Anterior cingulate cortex (tissue), 58 donors: ENCODE measurements at places on chromosomes 6 and 20.

GRCh38 chr20:49179368-49180277, 8.5 kb downstream of the STAU1 start:
- DNase-seq = no peak

DNA sequence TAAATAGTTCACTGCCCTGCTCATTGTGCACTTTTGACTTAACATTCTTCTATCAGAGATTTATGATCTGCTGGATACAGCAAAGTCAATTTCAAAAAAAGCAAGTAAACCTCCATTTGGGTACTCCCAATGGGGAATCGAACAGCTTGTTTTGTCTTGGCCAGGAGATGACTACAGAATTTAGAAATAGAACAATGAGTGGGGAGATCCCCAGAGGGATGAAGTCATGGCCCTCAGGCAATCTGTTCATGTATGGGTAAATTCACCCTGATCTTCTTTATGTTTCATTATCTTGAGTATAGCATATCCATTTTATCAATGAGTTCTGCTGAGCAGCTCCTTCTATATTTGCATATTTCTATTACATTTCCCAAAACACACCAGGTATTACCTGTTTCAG, 1681.9 kb downstream of the HACE1 start:
- no peak for DNase-seq

- DNase-seq = no peak
Observed at GRCh38 chr6:87277123-87277522, 45.3 kb upstream of the SMIM8 start.

DNA sequence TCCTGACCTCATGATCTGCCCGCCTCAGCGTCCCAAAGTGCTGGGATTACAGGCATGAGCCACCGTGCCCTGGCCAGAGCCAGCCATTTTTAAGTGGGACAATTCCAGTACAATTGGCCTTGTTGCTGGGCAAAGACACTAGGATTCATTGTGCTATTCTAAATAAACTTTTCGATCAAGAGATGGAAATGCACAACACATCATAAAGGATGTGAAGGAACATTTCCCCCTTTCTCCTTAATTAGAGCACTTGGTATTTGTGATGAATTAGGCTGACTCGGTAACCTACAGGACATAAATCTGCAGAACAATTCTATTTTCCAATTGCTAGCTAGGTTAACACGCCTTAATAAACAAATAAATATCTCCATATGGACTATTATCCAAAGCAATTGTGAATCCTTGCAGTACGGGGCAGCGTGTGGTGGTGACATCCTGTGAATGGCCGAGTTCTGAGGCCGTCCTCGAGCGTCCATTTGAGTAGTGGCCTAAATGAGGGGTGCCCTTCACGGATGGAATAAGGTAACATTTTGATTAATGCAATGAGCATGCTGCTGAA, 406.2 kb upstream of the AGPAT4 start:
- no peak for DNase-seq

DNA sequence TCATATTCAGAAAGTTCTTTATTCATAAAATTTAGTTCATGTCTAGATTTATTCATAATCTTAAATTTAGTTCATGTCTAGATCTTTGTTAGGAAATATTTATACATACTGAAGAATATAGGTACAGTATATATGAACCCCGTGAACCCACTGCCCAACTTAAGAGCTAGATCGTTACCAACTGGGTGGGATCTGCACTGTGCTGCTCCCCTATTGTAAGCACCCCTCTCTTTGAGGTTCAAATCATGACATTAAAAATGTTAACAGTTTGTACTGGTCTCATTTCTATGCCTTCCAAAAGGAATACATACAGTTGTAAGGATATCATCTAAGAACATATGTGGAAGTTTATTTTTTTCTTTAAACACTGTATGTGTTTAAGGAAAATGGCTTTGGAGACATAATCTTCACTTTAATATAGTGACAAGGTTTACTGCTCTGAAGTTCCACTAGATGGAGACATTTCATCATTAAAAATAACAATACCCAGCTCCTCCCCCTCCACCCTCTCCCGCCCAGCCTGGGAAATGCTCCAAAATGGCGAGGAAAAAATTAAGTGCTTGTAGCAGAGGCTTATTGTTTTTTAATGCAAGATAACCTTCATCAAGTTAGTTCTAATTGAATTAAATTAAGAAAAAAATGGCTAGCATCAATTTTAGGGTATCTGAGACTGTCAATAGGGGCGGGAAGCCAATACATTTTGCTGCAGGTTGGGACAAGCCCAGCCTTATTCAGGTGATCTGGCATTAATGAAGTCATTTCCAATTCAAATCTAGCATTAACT, 104.1 kb upstream of the TRAF3IP2 start:
- peak; percentile 69 for DNase-seq

- DNase-seq = no peak
Observed at GRCh38 chr6:108117427-108118358, 43.2 kb upstream of the OSTM1 start.

GRCh38 chr6:29924731-29925130, 17.6 kb upstream of the HLA-A start:
- DNase-seq = no peak

- no peak for DNase-seq
Observed at GRCh38 chr20:52291109-52291508, 99.5 kb upstream of the ZFP64 start.

DNA sequence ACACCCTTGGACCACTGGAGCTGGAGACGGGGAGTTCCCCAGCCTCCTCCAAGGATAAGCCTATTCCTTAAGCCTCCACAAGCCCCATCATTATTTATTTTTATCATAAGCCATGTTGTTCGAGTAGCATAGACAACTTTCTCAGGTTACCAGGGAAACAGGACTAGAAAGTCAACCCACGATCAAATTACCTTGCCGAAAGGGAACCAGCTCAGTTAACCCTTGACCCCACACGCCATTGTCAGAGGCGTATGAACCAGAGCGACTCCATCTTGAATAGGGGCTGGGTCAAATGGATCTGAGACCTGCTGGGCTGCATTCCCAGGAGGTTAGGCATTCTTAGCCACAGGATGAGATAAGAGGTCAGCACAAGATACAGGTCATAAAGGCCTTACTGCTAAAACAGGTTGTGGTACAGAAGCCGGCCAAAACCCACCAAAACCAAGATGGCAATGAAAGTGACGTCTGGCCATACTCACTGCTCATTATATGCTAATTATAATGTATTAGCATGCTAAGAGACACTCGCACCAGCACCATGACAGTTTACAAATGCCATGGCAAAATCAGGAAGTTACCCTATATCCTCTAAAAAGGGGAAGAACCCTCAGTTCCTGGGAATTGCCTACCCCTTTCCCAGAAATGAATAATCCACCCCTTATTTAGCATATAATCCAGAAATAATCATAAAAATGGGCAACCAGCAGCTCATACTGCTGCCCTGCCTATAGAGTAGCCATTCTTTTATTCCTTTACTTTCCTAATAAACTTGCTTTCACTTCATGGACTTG, 22.4 kb downstream of the SYNJ2 start:
- no peak for DNase-seq

DNA sequence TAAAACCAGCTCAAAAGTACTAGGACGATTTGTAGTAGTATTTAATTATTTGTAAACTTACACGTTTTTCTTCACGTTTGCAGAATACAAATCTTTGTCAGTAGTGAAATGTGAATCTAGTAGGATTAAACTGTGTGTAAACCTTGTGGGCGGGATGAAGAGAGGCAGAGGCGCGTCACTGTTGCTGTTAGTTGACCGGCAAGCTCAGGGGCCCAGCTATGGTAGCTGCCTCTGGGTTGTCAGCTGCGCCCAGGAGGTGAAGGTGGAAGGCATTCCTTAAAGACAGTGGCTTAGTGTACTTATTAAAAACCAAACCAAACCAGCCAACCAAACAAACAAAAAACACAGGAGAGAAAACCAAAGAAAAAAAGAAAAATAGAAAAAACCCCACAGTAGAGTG, 69.6 kb downstream of the IGF2R start:
- no peak for DNase-seq

DNA sequence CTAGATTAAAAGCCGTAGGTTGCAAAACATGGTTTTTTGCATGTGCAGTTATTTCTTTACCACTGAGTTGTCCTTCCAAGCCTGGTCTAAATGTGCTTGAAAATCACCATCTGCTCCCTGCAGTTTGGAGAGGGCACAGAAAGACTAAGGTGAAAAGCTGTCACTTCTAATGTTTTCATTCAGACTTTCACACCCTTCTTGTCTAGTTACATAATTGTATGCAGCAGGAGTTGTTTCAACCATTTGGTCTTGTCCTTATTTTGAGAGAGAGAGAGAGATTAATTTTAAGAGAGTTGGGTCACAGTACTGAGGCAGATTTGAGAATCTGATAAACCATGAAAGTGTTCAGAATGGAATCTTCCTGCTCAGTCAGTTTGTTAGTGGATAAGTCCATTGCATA, 82.5 kb downstream of the ARID1B start:
- no peak for DNase-seq

GRCh38 chr20:6044115-6044514, 9.7 kb downstream of the LRRN4 start:
- DNase-seq = no peak

GRCh38 chr6:45812922-45813321, 202.7 kb downstream of the CLIC5 start:
- DNase-seq = peak; percentile 29

GRCh38 chr20:15113144-15113773, 775.8 kb upstream of the FLRT3 start:
- DNase-seq = no peak

DNA sequence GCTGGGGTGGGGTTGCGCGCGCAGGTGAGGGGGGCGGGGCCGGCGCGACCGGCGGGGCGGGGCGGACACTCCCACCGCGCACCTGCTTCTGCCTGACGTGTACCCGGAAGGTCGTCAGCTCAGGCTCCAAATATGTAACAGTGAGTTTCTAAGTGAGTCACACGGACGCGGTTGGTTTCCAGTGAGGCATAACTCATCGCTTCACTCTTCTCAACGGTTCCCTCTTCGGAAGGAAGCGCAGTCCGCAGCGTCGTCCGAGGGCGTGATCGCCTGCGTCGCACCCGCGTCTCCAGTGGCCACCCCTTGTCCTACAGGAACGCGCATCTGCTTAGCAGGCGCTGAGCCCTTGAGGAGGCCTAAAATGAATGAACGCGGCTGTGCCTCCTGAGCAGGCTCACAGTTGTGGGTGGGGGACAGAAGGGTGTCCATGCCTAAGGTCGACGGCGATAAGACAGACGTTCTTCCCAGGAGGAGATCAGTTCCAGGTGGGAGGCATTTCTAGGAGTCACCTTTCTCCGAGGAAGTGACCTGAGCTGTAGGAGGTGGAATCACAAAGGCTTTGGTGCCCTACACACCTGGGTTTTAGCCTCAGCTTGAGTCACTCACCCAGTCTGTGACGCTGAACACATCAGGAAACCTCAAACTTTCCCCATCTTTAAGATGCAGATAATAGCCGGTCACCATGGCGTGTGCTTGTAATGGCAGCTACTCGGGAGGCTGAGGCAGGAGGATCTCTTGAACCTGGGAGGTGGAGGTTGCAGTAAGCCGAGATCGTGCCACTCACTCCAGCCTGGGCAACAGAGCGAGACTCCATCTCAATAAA, 50.9 kb upstream of the EZR start:
- DNase-seq = peak; percentile 82

DNA sequence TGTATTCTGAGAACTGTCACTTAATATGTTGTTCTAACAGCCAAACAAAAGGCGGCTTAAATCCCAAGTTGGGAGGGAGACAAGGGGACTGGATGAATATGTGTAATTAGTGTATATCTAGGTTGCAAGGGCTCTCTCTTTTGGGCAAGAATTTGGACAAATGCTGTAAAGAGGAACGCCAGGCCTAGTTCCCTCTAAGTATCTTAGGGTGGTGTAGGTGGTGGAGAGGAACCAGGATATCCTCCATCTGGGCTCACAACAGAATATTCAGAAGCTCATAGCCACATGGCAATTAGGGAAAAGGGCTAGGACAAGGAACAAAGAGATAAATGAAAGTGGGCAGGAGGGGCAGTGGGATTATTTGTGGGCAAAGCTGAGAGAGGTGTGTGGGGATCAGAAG, 149.5 kb downstream of the LRFN2 start:
- DNase-seq = no peak

DNA sequence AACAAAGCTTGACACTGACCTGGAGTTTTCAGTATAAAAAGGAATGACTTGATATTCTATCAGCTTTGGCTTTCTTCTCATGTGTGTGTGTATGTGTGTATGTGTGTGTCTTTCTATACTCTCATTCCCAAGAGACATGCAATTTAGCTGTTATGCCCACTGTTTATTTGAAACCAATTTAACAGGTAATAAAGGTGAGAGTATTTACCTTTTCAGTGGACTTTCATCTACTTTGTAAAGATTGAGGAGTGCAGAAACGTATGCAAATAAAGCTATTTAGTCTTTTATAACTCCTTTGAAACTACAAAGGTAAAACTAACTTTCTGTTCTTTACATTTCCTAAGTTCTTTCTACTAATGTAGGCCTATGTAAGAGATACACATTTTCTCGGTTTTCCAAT, 103.5 kb upstream of the HS3ST5 start:
- DNase-seq = no peak

GRCh38 chr6:155253337-155253736, 10.5 kb upstream of the CLDN20 start:
- no peak for DNase-seq

- DNase-seq = no peak
Observed at GRCh38 chr6:23498013-23498412, 628.0 kb upstream of the NRSN1 start.

DNA sequence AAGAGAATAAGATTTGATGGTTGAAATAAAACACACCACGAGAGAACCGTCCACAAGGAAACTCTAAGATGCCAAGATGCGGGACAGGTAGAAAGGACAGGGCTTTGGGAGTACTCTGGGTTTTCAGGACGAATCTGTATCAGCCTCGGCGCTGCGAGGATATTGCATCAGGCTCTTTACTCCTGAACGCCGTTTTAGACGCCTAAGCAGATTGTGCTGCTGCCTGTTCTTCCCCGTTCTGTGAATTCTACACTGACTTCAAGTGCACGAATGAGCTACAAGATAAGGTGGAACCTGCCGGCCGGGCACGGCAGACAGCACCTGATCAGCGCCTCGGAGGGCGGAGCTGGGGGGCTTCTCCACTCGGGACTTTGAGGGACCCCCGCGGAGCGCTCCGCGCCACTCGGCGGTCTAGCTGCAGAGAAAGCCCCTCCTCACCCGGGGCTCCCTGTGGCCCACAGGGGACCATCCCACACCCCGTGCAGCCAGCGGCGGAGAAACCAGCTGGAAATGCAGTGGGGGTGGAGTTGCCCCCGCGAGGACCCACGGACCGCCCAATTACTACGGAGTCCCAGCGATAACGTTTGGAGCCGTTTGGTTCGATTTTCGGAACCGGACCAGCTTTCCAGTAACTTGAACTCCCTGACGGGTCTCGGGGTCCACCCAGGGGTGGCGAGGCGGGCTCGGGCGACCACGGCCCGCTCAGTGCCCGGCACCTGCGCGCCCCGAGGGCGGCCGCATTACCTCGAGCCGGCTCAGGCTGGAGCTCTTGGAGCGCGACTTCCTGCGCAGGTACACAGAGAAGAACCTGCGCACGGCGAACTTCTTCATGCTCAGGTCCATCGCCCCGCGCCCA, 646 bp downstream of the RPS6KA2 start:
- DNase-seq = no peak
